ENCODE measurements at places on chromosomes 1 and 21.

GRCh38 chr21:31531967-31532366 is 127.5 kb upstream of the SOD1 start:
- DNase-seq, result no peak

- DNase-seq, result peak; percentile 13
These were observed 1.7 kb upstream of the SORT1 start for GRCh38 chr1:109399326-109399957.

GRCh38 chr1:95287081-95287480 is 53.1 kb downstream of the RWDD3 start:
- DNase-seq, result no peak

DNA sequence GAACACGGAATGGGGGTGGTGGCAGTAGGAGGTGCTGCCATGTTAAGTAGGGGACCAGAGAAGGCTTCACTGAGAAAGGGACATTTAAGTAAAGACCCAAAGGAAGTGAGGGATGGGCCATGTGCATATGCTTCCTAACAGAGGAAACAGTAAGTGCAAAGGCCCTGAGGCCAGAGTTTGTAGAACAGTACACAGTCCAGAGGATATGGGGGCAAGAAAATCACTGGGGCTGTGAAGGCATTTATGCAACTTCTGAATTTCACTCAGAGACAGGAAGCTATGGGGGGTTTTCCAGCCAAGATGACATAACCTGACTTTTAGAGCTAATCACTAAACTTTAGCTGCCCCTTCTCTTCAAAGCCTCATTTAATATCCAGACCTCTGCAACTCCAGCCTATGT is 202.5 kb upstream of the EDN2 start:
- DNase-seq, result no peak

DNA sequence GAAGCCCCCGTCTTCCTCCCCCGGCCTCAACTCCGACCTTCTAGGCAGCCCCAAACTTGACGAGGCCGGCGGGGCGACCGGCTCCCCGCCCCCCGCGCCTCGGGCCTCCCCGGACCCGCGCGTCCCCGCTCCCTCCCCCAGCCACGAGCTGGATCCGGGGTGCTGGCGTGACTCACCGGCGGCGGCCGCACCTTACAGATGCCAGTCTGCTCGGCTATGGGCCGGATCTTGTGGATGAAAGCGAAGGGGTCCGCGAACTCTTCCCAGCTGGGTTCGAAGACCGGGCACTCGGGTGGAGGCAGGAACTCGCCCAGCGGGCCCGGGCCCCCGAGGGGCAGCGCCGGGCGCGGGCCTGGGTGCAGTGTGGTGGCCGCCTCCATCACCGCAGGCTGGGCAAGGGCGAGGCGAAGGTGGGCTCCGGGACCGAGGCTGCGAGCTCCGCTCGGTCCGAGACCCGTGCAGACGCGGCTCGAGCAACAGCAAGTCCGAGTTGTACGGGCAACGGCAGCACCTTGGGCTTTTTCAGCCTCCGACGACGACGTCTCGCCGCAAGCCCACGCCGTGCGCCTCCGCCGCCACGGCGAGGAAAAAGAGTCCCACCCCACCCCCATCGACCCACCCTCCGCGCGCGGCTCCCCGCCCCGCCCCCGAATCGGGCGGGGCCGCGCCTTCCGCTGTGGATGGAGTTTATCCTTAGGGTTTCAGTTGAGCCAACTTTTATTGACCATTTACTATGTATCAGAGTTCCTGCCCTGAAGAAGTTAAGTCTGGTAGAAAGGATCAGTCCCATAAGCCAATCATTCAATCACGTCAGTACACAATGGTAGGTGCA is at the start of gene KDM5B:
Gene KDM5B (minus strand): TSS at position 496 of the 832 bp plus-strand sequence. CDS start 116 bp downstream, at position 380.
- peak; percentile 63 for DNase-seq

DNA sequence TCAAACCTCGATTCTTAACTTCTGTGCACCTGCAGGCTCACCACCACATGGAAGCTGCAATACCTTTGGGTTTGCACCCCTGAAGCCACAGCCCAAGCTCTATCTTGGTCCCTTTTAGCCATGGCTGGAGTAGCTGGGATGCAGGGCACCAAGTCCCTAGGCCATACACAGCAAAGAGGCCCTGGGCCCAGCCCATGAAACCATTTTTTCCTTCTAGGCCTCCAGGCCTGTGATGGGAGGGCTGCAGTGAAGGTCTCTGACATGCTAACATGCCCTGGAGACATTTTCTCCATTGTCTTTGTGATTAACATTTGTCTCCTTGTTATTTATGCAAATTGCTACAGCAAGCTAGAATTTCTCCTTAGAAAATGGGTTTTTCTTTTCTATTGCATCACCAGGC is 79.2 kb downstream of the PRRX1 start:
- DNase-seq, result no peak

DNA sequence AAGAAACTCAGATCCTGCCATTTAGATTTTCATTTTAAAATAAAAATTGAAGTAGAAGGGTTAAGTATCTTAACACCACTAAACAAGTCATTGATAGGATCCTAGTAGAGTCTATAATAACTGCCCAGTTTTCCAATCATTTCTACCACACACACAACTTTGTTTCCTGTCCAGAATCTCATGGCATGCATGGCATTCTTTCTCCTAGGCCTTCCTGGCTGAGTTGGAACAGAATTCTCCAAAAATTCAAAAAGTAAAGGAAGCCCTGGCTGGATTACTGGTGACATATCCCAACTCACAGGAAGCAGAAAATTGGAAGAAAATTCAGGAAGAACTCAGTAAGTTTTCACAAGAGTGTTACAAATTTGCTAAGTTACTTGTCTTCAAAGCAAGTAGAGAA is 111.4 kb upstream of the BMP8A start:
- no peak for DNase-seq

DNA sequence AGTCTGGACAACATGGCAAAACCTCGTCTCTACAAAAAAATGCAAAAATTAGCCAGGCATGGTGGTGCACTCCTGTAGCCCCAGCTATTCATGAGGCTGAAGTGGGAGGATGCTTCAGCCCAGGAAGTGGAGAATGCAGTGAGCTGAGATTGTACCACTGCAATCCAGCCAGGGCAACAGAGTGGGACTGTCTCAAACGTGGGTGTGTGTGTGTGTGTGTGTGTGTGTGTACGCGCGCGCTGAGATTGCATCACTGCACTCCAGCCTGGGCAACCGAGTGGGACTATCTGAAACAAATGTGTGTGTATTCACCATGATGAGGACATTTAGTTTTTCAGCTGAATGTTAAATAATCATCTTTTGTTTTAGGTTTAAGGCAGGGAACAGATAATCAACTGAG is 21.1 kb downstream of the USP1 start:
- no peak for DNase-seq

GRCh38 chr1:204477036-204477740 is 17.4 kb downstream of the PIK3C2B start:
- DNase-seq, result peak; percentile 66

GRCh38 chr1:83682132-83682531 is 316.8 kb downstream of the TTLL7 start:
- no peak for DNase-seq

- no peak for DNase-seq
These were observed 9.8 kb downstream of the ITSN1 start for GRCh38 chr21:33651965-33652680.

DNA sequence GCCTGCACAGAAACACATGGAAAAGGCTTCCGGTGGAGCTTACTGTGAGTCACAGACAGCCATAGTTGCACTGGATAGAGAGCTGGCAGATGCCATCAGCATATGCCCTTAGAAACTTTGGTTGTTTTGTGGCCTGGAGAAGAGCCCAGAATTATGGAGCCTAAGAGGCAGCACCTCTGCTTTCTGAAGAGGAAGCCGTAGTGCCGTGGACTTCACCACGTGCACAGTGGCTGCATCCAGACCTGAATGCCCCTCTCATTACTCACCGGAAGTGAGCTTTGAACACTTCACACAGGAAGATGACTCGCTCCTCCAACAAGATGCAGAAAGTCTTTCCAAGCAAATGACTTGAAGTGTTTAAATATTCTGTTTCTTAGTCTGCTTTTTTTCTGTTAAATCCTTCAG is 28.4 kb downstream of the JUN start:
- DNase-seq, result peak; percentile 3

GRCh38 chr1:183251101-183251958 is 65.3 kb downstream of the LAMC2 start:
- DNase-seq, result no peak

DNA sequence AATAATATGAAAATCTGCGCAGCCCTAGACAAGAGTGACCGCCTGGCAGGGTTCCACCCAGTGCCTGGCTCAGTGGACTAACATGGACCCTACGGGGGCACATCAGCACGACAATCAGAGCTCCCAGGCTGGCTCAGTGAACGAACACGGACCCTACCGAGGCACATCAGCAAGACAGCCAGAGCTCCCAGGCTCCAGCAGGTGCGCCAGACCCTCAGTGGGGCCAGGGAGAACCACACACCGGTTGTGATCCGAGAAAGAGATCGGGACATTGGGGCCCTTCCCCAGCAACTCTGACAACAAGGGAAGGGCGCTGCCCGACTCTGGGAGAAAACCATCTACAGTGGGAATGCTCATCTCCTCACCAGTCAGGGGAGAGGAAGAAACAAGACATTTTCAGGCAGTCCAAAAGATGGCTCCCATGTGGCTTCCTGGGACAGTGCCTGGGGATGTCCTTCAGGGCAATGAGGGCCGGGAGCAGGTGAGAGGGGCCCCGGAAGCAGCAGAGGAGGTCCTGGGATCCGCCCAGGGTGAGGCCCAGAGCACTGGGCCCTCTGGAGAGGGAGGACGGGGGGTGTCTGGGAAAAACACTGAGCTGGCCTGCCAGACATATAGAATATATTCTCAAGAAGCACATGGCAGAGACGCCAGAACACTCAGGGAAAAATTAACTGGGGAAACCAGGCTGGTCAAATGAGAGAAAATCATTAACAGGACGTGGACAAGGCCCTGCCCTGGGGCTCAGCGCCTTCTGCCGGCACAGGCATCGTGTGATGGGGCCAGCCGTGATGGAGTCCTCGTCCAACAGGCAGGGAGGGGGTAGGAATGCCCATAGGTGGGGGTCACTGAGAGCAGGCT is 4.8 kb downstream of the ARHGEF16 start:
- no peak for DNase-seq

DNA sequence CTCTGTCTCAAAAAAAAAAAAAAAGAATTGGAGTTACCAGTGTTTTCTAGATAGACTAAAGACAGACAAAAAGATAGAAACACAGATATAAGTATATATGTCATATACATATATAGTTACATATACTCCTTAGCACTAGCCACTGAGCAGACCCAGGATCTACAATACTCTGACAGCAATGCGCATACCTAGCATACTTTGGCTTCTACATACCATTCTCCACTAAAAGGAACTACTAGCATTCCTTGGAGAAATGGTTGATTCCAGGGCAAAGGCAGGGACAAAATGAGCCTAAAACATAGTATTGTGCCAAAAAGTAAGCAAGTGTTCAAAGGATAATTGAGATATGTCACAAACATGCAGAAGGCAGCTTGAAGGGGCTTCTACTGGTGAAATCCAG is 22.7 kb downstream of the SYNJ1 start:
- DNase-seq, result no peak

- no peak for DNase-seq
These were observed 140.2 kb downstream of the FAM78B start for GRCh38 chr1:166026555-166026954.

GRCh38 chr1:210214573-210215409 is 17.8 kb upstream of the SERTAD4 start:
- no peak for DNase-seq

GRCh38 chr1:232622981-232623380 is 7.0 kb downstream of the SIPA1L2 start:
- DNase-seq, result no peak

DNA sequence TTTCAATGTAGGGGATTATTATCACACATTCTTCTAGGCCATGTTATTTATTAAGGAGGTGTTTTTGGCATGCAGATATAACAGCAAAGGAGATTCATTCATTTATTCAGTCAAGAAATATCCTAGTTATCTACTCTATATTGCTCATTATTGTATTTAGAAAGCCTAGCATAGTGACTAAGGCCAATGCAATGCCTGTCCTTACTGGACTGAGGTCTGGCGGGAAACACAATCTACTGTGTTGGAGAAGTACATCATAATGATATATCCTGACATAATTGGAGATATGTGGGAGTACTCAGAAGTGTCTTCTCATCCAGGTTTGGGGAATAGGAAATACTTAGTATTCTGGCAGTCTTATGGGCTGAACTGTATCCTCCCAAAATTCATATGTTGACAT is 421.5 kb upstream of the USP24 start:
- no peak for DNase-seq

- DNase-seq, result no peak
These were observed 2.3 kb downstream of the PACC1 start for GRCh38 chr1:212412374-212412773.

- peak; percentile 33 for DNase-seq
These were observed 829 bp downstream of the SPEN start for GRCh38 chr1:15848143-15848928.

- DNase-seq, result no peak
These were observed 11.3 kb downstream of the ARHGEF11 start for GRCh38 chr1:157034137-157034800.

DNA sequence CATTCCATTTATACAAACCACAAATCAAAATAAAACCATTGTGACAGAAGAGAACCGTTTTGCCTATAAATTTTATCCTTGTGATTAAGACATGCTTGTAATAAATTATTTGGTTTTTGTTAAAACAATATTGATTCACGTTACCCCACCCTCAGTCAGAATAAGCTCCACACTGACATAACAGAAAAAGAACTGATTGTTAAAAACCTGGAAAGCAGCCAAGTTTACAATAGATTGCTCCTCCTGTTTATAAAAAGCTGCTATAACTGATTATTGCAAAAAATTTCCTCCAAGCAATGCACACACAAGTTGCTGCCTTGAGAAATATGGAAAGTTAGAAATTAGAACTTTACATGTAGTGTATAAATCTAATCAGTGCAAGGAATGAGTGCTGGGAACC is 263.5 kb downstream of the SETD4 start:
- DNase-seq, result no peak

DNA sequence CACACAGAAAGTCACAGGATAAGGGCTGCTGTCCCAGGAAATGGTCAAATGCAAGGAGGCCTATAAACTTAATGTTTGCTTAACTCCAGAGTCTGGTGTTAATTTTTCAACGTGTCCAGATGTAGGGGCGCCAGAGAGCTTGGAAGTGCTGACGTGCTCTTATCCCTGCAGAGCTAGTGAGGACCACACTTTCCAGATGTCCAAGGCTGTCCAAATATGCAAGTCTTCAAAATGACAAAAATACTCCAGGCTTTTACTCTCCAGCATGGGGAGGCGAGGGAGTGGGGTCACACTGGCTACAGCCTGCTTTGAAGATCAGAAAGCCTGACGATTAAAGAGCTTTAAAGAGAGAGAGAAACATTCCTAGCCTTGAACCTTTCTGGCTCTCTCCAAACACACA is 57.6 kb downstream of the ABCA4 start:
- DNase-seq, result no peak

GRCh38 chr1:31154632-31155215 is 85.0 kb downstream of the NKAIN1 start:
- DNase-seq, result no peak

GRCh38 chr1:240385985-240386978 is 225.7 kb downstream of the GREM2 start:
- no peak for DNase-seq

DNA sequence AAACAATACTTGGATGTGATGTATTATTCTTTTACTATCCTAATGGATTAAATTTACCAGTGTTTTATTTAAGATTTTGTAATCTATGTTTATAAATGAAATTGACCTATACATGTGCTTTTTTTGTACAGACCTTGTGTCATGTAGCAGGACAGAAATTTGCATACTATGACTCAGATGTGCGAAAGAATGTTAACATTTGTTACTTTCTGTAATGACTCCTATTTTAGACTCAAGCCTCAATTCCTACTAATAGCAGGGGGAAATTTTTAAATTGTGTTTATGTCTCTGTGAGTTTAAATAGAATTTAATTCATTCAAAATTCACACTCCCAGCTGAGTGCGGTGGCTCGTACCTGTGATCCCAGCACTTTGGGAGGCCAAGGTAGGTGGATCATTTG is 21.8 kb upstream of the RIMKLA start:
- no peak for DNase-seq
